ENCODE measurements at places on chromosomes 7 and 10.

- DNase-seq, result peak; percentile 39
These were observed 176.2 kb downstream of the GNAT3 start for GRCh38 chr7:80335511-80336231.

DNA sequence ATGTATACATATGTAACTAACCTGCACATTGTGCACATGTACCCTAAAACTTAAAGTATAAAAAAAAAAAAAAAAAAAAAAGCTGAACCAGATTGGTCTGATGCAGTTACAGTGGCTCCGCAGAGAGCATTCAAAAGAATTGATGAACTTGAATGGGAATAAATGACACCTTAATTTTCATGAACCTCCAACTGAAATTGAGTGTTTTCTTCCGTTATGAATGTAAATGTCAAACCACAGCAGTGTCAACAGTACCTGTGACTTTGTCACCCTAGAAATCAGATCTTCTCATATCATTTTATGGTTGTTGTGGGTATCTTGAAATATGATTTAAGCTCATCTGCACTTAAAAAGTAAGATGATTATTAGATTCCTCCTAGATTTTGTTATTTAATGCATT is 32.7 kb upstream of the SRGN start:
- no peak for DNase-seq

DNA sequence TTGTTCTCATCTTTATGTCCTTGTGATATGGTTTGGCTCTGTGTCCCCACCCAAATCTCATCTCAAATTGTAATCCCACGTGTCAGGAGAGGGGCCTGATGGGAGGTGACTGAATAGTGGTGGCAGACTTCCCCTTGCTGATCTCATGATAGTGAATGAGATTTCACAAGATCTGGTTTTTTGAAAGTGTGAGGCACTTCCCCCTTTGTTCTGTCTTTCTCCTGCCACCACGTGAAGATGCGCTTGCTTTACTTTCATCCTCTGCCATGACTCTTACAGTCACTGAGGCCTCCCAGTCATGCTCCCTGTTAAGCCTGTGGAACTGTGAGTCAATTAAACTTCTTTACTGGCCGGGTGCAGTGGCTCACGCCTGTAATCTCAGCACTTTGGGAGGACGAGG is 161.0 kb downstream of the HERPUD2 start:
- no peak for DNase-seq

- peak; percentile 20 for DNase-seq
These were observed 27.9 kb upstream of the PWWP2B start for GRCh38 chr10:132368881-132369635.

- no peak for DNase-seq
These were observed 607 bp upstream of the GGCT start for GRCh38 chr7:30505174-30505697.

DNA sequence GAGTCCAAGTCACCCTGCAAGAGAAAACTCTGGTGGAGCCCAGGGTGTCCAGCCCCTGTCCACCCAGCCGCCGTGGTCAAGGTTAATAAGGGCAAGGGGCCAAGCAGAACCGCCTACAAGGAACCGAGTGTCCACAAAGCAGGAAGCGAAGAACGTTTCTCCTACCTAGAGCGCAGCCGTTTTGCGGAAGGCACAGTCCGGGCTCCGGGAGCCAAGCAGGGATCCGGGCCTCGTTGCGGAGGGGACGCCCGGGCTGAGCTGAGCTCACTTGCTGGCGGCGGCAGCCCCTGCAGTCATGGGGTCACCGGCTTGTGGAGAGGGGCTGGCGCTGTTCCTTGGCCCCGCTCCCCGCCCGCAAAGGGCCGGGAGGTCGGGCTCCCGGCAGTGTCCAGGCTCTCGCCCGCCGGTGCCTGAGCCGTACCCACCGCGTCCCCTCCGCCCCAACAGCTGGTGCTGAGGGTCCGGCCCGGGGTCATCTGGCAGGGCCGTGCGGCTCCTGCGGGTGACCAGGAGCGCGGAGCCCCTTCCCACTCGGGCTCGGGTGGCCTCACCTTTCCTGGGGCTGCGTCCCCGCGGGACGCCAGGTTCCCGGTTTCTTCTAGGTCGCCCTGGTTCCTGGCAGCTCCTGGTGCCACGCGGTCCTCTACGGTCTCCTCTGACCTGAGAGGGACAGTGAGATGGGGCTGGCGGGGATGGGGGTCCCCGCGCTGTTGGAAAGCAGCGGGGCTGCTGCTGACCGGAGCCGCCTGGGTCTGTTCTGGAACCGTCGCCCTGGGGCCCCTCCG is 14.0 kb upstream of the ZNF273 start:
- DNase-seq, result peak; percentile 21

DNA sequence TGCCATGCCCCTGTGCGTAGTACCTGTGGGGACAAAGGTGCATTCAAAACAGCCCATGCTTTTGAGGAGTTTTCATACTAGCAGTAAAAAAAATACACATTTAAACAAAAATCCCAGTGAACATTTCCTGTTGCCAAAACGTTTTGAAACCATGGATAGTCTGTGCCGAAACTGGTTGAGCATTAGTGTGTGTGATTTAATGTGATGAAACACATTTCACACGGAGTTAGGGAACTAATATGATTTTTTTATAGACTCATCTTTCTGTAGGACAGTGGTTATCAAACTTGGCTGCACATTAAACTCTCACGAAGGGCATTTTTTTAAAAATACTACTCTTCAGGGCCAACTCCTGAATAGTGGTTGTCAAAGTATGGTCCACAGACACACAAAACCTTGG is 111.8 kb upstream of the CREB5 start:
- no peak for DNase-seq

DNA sequence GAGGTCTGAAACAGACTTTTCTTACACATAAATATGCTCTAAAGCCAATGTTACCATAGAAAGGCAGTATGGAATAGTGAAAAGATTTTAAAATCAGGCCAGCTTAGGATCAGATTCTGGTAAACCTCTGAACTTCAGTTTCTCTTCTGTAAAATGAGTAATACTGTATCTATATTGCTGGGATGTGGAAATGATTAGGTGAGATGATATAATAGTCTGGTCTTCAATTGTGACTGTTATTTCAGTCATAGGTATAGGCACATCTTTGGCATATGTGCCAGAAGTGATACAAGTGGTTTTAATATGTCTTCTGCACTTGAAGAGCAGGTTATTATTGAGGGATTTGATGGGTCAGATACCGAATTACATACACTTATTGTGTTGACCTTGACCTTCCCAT is 7.2 kb downstream of the ZNF277 start:
- DNase-seq, result no peak

DNA sequence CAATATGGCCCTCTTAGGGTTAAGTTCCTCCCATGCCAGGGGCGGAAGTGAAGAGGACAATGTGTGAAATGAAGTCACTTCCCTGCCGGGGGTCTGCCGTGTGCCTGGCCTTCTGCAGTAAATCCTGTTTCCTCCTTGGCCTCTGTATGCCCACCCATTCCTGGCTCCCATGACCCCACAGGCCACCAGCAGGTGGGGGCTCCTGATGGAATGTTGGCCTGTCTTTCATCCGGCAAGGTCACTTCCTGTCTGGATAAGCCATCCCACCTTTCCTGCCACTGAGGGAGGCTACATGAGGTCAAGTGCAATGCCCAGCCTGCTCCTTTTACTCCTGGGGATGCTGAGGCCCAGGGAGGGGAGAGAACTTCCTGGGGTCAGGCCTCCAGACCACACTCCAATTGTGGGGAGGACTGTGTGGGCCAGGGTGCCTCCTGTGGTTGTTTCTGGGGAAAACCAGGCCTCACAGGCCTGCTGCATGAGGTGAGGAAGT is 22.3 kb downstream of the PALD1 start:
- no peak for DNase-seq

DNA sequence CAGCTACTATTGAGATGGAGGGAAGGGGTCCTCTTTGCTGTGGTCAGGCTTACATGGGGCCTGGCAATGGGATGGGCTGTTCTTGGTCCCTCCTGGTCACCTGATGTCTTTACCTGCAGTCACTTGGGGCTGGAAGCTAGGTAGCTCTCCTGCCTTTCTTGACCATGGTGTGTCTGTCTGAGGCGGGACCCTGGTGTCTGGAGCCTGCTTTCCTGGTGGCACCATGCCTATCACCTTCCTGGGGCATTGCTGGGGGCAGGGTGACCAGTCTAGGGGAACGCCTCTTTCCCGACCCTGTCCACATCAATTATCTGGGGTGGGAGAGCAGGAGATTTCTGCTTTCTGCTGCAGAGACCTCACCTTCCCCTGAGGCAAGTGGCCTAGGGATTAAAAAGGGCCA is 55.6 kb downstream of the ARHGAP22 start:
- no peak for DNase-seq

GRCh38 chr10:86856156-86856555 is 99.7 kb downstream of the BMPR1A start:
- DNase-seq, result no peak

DNA sequence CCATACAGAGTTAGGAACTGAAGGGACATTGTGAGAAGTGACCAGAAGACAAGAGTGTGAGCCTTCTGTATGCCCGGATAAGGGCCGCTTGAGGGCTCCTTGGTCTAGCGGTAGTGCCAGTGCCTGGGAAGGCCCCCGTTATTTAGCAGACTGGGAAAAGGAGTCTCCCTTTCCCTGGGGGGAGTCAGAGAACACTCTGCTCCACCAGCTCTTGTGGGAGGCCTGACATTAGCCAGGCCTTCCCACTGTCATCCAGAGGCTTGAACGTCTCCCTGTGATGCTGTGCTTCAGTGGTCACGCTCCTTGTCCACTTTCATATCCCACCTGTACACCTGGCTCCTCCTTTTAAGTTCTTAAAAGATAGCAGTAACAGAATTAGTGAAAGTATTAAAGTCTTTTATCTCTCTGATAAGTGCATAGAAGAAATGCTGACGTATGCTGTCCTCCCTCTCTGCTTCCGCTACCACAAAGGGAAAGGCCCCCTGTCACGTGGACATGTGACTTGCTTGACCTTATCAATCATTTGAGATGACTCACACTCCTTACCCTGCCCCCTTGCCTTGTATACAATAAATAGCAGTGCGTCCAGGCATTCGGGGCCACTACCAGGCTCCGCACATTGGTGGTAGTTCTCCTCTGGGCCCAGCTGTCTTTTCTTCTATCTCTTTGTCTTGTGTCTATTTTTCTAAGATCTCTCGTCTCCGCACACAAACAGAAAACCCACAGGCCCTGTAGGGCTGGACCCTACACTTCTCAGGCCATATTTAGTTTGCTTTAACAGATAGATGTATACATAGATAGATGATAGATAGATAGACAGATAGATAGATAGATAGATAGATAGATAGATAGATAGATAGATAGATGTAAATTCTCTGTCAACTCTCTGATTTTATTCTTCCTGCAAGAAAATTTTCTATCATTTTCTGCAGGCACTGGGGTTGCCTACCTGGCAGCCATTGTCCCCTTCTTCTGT is 131.5 kb upstream of the JCAD start:
- DNase-seq, result no peak

- peak; percentile 83 for DNase-seq
These were observed 3.8 kb upstream of the ANTXRL start for GRCh38 chr10:46282842-46283574.

- peak; percentile 45 for DNase-seq
These were observed 5.6 kb downstream of the CCSER2 start for GRCh38 chr10:84333864-84334451.

- DNase-seq, result no peak
These were observed 144.6 kb upstream of the GPR26 start for GRCh38 chr10:123521556-123521955.

GRCh38 chr7:45684910-45685618 is 110.9 kb downstream of the ADCY1 start:
- no peak for DNase-seq

DNA sequence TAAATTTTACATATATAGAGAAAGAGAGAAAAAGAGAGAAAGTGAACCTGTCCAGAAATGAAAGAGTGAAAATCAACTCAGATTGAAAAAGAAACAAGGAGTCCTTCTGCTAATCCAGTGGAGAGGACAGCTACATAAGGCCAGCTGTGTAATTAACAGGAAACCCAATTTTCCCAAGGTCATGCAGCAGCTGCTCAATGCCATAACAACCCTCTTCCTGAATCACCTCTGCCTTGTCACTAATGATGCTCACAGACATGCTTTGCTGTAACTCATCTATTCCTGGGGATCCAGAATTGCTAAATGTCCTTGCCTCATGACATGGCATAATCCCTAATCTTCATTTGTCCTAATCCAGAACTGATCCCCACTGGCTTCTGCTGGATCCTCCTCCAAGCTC is 288.6 kb downstream of the NEBL start:
- no peak for DNase-seq

DNA sequence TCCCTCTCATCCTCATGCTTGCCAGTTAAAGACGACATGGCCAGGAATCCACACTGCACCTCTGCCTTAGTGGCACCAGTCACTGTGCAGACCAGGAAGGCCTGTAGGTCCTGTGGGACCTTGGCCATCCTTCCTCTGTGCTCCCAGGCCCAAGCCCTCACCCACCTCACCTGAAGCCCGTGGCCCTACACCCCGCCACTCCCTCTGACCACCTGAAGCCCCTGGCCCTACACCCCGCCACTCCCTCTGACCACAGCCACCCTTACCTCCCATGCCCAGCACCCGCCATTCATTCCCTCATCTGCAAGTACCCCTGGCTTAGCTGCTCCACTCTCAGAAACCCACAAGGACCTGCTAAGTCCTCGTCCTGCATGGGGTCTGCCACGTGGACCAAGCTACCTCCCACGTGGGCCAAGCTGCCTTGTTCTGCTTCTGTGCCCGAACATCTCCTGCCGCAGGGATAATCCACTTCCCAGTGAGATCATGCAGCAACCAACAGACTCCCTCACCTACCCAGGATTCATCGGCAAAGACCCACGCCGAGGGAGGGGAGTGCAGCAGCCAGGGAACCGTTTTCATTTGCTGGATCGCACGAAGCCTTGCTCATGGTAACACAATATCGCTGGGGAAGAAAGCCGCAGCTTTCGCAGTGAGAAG is 151.2 kb downstream of the TCERG1L start:
- no peak for DNase-seq

DNA sequence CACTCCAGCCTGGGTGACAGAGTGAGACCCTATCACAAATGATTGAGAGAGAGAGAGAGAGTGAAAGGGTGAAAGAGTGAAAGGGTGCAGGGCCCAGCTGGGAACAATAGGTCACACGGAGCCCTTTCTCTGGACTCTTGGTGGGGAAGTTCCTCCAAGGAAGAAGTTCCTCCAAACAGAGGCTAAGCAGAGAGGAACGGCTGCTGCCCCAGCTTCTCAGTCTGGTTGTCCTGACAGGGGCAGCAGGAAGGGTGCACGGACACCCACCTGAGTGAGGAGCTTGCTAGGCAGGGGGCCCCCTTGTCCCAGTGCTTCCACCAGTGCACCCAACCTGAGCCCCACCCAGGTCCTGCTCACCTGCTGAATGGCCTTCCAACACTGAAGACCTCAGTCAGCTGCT is 38.8 kb upstream of the MYL10 start:
- DNase-seq, result no peak

Data from iris pigment epithelial cell (primary cell).